Activated CD4-positive, alpha-beta T cell treated with anti-CD3 and anti-CD28 coated beads, Interleukin-2, amount 10 ng/mL, durations not matched to agents 24 days and 14 days (primary cell): ENCODE measurements at places on chromosomes 6 and 20. TPM values are rescaled to one million over a fixed set of nuclear protein-coding genes. Genes with fewer than 3 reads are reported as not detected.

DNA sequence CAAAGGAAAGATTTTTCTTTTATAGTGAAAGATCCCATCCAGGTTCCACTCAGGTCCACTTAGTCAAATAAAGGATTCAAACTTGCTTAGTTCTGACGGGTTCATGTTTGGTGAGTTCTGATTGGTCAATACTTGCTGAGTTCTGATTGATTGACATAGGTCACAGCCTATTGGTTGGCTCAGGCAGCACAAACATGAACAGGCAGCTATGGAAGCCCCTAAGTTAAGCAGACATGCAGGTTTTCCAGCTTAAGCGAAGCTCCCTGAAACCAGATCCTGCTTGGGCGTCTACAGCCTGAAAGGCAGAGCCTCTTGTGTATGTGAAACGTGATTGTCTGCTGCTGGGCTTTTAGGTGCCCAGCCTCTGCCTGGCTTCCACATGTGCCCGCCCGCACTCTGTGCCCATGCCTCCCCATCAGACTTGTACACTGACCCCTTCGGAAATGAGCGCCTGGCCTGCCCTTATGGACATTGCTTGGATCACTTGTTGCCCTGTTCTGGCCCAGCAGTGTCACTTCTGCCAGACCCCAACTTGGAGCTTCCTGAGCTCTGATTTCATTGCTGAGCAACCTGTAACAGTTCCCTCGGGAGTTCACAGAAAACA is 45.4 kb upstream of the ECI2 start:
- no peak for DNase-seq
- H3K27ac ChIP-seq, result no peak overlapping the region
- H3K4me1 ChIP-seq, result peaks cover 8% of the 10 kb centered on the region
- peaks cover 14% of the 10 kb centered on the region for H3K27me3 ChIP-seq

DNA sequence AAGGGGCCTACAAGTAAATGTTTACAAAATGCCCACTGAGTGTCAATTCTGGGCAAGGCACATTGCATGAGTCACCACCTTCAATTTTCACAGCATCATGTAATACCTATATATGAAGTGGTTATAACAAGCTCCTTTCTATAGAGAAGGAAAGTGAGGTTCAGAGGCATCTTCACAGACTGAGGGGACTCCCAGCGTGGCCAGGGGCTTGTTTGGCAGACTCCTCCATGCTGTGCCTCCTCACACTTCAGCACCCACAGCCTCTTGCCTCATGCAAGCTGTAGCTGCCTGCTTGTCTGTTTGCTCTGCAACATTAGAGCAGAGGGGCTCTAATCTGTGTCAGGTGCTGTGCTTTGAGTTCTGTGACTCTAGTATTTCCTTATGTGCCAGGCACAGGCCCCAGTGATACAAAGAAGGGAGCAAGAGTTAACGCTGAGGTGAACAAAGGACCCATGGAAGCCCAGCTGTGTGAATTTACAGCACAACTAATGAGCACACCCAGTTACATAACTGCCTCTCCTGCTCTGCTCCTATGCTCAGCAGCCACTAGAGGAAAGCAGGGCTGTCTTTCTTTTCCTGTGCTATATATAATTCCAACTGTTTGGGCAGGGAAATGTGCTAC is 72.3 kb downstream of the ZHX3 start:
- DNase-seq, result no peak
- H3K4me1 ChIP-seq, result peaks cover 13% of the 10 kb centered on the region
- H3K27ac ChIP-seq, result no peak overlapping the region

GRCh38 chr6:131122007-131122406 is 13.3 kb upstream of the AKAP7 start:
- no peak for DNase-seq
- no peak overlapping the region for H3K4me3 ChIP-seq
- H3K27me3 ChIP-seq, result peaks cover 20% of the 10 kb centered on the region
- H3K36me3 ChIP-seq, result no peaks in the 10 kb centered on the region

GRCh38 chr20:44805979-44806620 is 4.2 kb downstream of the RIMS4 start:
- no peak overlapping the region for H3K4me3 ChIP-seq
- H3K27me3 ChIP-seq, result peaks cover 54% of the 10 kb centered on the region
- no peaks in the 10 kb centered on the region for H3K36me3 ChIP-seq
- DNase-seq, result no peak

DNA sequence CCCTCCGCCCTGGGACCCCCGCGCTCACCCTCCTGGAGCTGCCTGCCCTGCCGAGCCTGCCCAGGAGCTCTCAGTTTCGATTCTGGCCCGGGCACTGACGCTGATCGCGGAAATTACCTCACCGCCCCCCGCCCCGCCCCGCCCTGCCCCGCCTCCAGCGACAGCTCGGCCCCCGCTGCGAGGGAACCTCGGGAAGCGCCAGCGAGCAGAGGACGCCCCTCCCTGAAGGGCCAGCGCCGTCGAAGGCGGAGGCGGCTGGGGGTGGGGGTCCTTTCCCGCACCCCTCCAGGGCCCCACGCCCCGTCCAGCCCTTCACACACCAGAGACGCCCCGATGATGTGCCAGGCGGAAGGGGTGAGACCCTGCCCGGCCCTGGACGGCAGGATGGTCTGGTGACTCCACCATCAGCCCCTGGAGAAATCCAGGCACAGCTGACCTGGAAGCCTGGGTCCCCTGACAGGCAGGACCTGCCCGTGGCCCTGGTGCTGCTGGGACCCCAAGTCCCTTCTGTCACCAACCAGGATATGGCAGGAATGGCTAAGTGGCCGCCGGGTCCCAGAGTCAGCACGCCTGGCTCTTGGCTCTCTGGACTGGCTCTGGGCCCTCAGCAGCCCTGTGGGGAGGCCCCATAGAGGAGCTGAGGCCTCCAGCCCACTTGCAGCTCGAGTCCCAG is at the start of gene HELZ2:
Gene HELZ2 (minus strand): TSS at position 84 of the 673 bp plus-strand sequence. CDS start 1,854 bp downstream, outside the sequence.
- H3K4me3 ChIP-seq, result peak within 1 kb of the TSS; percentile 86
- DNase-seq, result peak; percentile 91
- H3K36me3 ChIP-seq, result peaks cover 4% of the 10 kb centered on the region
- peak within 1 kb of the TSS; percentile 80 for H3K27ac ChIP-seq
- H3K27me3 ChIP-seq, result peaks cover 10% of the 10 kb centered on the region
- H3K4me1 ChIP-seq, result peaks cover 4% of the 10 kb centered on the region

ATAT1 gene
- 11.4 and 14.4 TPM in 2 replicates for total RNA-seq

FKBP1C gene
- total RNA-seq, result 3.5 and 3.6 TPM in 2 replicates
